T-helper 17 cell (primary cell): ENCODE measurements at places on chromosomes 4 and X. TPM values are rescaled to one million over a fixed set of nuclear protein-coding genes. Genes with fewer than 3 reads are reported as not detected.

DNA sequence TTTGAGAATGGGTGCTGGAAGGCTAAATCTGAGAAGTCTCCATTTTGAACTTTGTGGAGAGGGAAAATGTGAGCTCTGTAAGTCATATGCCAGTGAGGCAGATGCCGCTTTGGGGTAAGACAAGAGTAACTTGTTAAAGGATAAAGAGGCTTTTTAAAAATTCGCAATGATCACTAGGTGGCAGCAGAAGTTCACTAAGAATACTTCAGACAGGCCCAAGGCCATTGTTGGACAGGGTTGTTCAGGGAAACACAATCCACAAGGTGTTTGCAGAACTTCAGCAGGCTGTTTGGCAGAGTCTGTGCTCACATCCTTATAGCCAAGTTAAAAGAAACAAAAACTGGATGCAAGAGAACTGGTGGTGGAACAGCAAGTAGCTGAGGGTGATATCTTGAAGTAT lies 13.7 kb upstream of the PIGA start:
- no peak for DNase-seq

DNA sequence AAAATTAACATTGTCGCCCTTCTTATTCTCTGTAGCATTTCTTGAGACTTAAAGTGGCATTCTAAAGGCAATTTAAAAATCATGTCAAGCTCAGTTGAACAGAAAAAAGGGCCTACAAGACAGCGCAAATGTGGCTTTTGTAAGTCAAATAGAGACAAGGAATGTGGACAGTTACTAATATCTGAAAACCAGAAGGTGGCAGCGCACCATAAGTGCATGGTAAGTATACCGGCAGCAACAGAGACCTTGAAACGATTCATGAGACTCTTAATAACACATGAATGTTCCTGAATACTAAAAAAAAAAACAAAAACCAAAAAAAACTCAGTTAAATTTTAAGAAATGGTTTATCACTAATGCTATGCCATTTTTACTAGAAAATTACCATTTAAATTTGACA lies 82.4 kb upstream of the HPRT1 start:
- no peak for DNase-seq

DNA sequence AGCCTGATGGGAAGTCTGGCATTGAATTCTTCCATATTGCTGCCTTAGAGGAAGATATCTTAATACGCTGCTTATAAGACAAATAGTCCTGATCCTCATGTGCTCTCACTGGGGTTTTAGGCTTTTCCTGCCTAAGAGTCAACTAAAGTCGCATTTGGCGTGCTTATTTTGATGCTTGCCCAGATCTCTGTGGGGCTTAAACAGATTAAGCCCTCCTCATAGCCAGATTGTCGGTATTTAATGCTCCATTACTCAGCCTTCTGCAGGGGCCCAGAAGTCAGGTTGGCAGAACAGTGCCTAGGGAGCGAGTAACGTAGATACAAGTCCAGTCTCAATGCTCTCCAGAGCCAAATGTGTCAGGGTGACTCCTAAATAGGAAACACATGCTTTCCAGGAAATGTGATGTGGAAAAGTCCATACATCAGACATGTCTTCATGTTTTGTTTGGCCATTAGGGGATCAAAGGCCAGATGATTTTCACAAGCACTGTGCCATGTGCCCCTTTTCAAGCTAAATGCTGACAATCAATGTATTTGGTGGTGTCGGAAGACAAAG lies 262.8 kb downstream of the PRDM5 start:
- DNase-seq: no peak

DNA sequence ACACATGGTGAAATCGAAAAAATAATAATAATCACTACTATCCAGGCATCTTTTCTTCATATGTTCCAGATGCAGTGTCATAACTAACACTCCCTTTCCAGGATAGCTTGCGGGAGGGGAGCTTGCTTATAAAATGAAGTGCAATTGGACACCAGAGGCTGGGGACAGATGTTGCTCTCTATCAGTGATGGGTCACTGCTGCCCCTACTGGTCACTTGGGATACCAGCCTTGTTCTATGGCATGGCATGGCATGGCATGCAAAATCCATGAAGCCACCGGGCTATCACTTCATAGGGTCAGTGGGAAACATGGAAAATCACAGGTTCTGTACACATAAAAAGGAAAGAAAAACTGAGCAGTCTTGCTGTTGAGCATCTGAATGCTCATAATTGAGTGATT lies 168.1 kb downstream of the GLRA2 start:
- DNase-seq: no peak

GRCh38 chr4:56640621-56641493 lies 40.2 kb downstream of the HOPX start:
- DNase-seq: no peak

Gene CCDC158
- total RNA-seq: not detected
